ENCODE measurements at places on chromosomes 12 and 14.

DNA sequence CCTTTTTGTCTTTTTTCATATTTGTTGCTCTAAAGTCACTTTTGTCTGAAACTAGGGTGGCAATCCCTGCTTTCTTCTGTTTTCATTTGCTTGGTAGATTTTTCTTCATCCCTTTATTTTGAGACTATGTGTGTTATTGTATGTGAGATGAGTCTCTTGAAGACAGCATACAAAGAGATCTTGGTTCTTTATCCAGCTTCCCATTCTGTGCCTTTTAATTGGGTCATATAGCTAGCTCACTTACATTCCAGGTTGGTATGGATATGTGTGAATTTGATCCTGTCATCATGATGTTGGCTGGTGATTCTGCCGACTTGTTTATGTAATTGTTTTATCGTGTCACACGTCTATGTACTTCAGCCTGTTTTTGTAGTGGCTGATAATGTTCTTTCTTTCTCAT lies 267.7 kb upstream of the MGAT4C start:
- DNase-seq: no peak

- no peak for DNase-seq
Observed at GRCh38 chr14:99146616-99147365, 125.2 kb downstream of the BCL11B start.

DNA sequence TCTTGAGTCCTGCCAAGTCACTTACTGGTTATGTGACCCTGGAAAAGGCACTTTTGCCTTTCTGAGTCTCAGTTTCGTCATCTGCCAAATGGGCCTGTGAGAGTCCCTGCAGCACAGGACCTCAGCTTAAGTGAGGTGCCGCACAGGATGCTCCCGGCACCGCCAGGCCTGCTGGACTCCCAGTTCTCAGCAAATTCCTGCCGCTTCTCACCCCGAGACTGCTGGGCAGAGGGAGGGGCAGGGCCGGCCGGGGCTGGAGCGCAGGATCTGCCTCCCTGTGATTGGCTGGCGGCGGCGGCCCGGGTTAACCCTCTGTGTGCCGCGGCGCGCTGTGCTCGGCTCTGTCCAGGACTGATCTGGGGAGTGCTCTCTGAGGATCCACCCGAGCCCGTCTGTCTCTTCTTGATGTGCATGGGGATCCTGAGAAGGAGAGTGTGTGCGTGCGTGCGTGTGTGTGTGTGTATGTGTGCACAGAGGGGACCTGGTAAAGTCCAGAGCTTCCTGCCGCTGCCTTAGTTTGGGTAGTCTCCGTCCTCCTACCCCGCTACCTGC lies 8.6 kb downstream of the SETD1B start:
- no peak for DNase-seq

DNA sequence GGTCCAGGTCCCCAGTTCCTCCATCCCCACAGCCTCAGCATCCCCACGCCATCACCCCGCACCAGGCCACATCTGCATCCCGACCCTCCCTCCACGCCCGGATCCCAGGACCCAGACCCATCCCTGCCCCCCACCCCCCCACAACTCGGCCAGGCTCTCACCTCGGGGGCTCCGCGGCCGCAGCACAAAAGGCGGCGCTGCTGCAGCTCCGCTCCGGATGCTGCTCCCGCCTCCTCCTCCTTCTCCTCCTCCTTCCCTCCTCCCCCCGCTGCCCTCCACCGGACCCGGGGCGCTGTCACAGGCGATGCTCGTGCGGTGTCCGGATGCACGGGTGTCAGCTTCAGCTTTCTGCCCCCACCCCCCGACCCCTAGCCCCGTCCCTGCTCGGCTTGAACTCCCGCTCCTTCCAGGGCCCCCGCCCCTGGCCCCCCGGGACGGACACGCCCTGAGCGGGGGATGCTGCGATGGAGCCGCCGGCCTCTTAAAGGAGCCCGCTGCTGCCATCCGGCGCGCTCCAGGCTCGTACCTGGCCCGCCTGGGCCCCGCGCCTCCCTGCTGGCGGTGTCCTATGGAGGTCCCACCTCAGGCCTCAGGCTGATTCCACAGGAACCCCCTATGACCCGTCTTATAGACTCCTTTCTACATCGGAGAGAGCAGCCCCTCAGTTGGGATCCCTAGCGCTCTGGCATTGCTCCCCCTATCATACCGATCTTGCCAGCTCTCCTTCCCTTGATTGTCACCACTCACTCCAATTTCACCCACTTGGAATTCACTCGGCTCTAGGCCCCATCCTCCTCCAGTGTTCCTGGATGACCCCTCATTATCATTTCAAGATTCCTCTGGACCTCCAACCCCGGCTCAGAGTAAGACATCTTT lies at the start of gene MAP3K12:
TSS of gene MAP3K12 (minus strand) at position 193 of the 876 bp plus-strand sequence. CDS start 12,067 bp downstream, outside the sequence.
- no peak for DNase-seq

DNA sequence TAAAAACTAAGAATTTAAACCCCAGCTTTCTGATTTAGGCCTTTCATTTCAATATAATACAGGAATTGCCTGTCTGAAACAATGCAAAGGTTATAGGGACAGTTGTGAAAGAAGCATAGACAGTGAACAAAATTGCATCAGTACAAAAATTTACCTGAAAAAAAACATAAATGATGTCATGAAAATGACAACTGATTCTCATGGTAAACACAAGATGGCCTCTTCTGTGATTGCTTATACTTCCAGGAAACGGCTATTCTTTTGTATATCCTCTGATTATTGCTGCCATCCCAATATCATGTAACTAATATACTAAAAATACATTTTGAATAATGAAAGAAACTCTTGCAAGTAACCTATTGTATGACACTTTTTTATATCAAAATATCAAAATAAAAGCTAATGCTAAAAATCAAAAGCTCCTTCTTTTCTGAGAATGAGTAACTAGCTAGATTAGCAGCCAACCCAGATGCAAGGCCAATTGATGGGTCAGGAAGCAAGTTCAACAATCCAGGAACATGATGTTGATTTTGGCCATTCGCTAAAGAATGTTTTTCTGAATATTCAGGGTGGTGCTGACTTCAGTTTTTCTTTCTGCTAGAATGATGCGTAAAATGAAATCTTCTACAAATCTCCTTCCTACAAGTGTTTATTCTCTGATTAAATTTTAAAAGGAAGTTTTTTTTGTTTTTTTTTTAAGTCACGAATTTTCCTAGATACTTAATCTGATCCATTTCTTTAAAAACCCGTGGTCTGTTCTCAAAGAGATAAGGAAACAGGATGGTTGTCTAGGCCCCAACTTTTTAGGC lies 83.6 kb downstream of the ALX1 start:
- no peak for DNase-seq

- DNase-seq: no peak
Observed at GRCh38 chr14:91152499-91152898, 38.6 kb downstream of the DGLUCY start.

GRCh38 chr14:65704437-65704836 lies 291.9 kb downstream of the FUT8 start:
- DNase-seq: no peak

GRCh38 chr14:53054457-53054856 lies 98.7 kb downstream of the DDHD1 start:
- no peak for DNase-seq

GRCh38 chr14:101118233-101118632 lies 214.7 kb upstream of the RTL1 start:
- no peak for DNase-seq

- DNase-seq: no peak
Observed at GRCh38 chr12:103278329-103278728, 217.4 kb downstream of the C12orf42 start.

DNA sequence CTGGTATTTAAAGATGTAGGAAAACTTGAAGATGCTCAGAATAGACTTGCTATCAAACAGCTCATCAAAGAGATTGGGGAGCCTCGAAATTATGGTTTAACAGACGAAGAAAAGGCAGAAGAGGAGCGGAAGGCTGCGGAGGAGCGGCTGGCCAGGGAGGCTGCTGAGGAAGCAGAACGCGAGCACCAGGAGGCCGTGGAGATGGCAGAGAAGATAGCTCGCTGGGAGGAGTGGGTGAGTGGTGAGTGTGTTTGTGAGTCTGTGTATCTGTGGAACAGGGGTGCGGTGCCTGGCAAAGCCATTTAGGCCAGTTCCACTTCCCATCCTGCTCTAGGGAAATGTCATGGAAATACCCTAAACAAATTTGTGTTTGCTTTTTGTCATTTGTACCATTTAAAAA lies 19.2 kb upstream of the PAPOLA start:
- DNase-seq: no peak

DNA sequence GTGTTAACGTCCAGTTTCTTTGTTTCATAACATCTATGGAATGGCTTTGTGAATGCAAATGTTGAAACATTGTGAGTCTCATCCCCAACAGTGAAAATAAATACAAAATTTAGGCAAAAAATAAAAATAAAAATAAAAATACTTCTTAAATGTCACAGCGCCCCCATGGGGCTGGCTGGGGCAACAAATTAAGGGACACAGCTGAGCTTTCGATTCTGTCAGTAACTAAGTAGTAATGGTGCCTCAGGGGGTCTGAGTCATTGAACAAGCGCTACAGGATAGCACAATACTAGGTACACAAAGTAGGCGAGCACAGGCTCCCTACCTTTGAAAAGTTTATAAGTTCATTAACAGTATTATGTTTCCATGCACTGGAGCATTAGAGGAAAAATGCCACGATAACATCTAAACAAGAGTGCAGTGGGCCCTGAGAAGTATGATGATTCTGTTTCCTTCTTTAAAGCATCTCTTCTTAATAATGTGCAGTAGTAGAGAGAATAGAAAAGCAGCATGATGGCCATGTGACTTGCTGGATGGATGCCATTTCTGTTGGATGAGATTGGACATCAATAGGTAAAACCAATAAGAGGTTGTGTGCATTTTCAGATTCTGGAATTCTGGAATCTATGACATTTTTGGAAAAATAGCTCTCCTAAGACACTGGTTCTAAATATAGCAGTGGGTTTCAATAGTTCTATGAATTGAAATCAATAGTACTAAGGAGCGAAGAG lies 667.2 kb downstream of the DIO2 start:
- no peak for DNase-seq

DNA sequence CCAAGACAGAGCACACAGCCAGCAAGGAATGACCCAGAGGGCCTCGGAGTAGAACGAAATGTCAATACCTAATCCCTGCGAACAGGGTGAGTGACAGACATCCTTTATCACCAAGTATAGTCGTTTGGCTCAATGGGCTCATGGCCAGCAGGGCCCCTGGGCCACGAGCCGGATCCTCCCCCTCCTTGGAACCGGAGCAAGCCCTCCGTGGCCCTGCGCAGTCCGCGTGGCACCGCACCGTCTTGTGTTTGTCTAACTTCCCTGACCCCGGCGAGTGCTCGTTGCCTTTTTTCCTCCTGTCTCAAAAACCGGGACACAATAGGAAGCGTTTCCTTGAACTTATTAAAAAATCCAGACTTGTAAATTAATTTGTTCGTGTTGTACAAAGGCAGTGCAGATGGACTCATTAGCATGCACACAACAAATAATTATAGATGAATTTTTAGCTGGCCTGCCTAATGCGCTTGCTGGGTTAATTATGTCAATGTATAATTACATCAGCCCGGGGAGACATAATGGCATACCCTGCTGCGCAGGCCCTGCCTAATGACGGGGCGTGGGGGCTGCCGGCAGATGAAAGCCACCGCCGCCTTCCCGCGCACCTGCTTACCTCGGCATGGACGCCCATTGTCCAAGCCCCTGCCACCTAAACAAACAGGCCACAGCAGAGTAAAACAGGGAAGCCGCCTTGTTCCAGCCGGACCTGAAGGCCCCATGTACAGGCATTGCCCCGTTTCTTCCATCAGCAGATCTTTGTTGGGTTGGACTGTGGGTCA lies 81.6 kb downstream of the PHETA1 start:
- DNase-seq: no peak

DNA sequence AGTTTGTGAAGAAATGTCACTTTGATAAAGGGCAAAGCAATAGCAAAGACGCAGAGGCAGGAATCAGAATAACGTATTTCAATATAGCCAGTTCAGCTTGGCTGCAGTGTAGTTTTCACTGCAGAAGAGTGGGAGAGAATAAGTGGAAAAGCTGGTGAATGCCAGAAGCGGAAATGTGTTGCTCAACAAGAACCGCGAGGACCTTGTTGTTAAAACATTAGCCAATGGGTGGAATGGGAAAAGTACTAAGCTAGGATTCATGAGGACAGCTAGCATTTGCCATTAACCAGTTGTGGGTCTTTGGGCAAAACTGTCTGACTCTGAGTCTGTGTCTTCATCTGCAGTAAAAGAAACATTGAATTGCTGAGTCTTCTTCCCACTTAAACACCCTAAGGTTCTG lies 292.9 kb upstream of the GRIP1 start:
- DNase-seq: no peak

DNA sequence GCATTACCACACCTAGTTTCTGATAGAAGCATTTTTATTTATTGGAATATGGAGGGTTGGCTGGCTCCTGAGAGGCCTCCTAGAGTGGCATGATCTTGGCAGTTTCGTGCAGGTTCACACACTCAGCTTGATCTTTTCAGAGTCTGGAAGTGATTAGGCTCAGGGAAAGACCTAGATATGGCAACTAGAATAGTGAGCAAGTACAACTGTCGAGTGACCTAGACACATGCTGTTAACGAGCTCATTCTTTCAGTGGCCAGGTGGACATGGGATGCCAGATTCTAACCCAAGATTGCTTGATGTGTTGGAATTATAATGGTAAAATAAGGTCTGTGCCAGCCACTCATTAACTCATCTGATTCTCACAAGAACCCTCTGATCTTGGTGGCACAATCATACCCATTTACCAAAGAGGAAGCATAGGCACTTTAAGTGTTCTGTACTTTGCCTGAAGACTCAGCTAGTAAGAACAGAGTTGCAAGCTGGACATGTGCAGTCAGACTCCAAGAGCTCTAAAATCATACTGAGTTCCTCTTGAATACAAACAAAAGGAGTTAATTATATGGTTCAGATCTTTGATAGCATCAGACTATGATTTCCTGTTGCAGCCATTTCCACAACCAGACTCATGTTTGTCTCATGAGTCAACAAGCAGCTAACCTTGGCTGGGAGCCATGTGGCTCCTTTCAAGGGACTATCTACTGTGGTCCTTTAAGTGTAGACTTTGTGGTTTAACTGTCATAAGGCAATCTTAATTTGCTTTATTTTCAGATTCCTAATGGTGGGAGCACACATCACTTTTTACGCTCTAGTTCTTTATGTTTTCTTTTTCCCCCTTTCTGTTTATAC lies 144.2 kb downstream of the PLEKHA5 start:
- DNase-seq: no peak

GRCh38 chr12:64558754-64559153 lies 51.5 kb upstream of the RASSF3 start:
- DNase-seq: no peak
